CD8-positive, alpha-beta memory T cell (primary cell): ENCODE measurements at places on chromosomes 16 and 17. TPM values are rescaled to one million over a fixed set of nuclear protein-coding genes. Genes with fewer than 3 reads are reported as not detected.

DNA sequence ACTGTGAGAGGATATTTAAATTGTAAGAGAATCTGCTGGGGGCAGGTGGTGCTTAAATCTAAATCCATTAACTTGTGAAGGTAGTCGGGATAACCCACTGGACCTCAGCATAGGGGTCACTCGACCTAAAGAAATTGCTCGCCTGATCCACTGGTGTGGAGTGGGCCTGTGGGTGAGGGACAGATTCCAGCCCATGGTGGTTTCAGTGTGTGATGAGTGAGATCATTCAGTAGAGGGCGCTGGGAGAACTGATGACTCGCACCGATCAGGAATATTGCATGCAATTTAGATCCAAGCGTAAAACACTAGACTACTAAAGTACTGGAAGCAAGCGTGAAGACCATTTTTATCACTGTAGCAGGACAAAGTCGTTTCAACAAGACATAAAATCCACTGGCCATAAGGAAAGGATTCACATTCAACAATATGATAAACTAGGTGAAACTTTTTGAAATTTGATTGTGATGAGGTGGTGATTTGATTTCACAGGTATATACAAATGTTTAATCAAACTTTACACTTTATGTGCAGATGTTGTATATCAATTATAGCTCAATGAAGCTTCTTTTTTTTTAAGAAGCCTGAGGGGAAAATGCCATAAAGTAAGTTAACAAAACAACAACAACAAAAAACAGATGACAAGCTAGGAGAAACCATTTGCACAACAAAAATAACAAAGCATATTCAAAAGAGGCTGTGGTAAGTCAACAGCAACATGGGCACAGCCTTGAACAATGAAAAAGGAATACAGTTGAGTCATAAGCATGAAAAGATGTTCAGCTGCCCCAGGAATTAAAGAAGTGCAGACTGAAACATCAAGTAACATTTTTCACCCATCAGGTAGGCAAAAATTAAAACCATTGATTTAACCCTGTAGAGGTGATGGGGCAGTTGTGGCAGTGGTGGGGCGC is 7.5 kb upstream of the TMEM170A start:
- peak; percentile 15 for DNase-seq
- H3K27ac ChIP-seq = no peak overlapping the region
- H3K36me3 ChIP-seq = no peaks in the 10 kb centered on the region
- H3K4me1 ChIP-seq = no peaks in the 10 kb centered on the region
- H3K4me3 ChIP-seq = no peak overlapping the region

DNA sequence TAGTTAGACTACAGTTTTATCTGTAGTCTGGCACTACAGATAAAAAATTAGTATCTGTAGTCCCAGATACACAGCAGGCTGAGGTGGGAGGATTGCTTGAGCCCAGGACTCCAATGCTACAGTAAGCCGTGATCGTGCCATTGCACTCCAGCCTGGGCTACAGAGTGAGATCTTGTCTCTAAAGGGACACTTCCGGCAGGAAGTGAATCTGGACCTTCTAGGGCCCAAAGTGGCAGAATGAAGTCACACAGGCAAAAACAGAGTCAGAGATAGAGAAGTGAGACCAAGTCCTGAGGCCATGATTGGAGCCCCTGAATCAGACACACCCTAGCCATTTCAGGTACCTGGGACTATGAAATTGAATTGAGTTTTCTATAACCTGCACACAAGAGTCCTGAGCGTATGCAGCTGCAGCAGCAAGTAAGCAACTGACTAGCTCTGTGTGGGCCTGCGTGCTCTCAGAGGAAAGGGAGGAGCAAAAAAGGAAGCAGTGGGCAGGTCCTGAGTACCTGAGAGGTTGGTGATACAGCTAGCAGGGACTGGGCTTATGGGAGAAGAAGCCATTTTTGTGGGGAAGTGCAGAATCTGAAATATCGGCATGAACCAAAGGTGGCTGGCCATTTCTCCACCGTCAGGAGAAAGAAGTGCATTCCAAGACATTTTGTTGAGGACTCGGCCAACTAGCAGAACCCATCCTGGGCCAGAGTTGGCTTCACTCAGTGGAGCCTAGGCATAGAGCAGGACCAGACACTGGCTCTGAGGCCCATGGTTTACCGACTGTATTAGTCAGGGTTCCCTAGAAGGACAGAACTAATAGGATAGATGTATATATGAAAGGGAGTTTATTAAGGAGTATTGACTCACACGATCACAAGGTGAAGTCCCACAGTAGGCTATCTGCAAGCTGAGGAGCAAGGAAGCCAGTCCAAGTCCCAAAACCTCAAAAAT is 27.2 kb upstream of the BRD7 start:
- no peaks in the 10 kb centered on the region for H3K27me3 ChIP-seq
- H3K36me3 ChIP-seq = no peaks in the 10 kb centered on the region
- peaks cover 14% of the 10 kb centered on the region for H3K4me1 ChIP-seq
- peak; percentile 10 for DNase-seq
- H3K4me3 ChIP-seq = no peak overlapping the region

DNA sequence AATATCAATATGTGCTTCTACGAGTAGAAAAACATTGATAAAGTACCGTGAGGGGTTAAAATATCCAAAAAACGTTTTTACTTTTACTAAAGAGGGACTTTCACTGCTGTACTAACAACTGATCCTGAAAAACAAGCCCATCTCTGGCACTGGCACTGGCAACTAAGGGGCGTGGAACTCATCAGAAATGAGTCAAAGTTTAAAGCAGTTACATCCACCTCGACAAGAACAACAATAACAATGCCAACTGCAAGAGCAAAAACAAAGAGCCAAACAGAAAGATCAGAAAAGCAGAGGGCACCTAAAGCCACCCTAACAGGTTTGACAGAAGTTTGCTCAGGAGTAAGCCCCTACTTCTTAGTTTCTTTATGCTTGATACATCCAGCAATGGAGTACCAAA is 13.1 kb downstream of the MBTPS1 start:
- peaks cover 9% of the 10 kb centered on the region for H3K4me1 ChIP-seq
- no peak overlapping the region for H3K4me3 ChIP-seq
- H3K27me3 ChIP-seq = no peaks in the 10 kb centered on the region
- no peak overlapping the region for H3K27ac ChIP-seq
- DNase-seq = no peak
- peaks cover 6% of the 10 kb centered on the region for H3K36me3 ChIP-seq

The EPX gene
- total RNA-seq = not detected

GRCh38 chr17:75681289-75681688 is 14.2 kb downstream of the SAP30BP start:
- H3K4me1 ChIP-seq = peaks cover 15% of the 10 kb centered on the region
- peaks cover 28% of the 10 kb centered on the region for H3K36me3 ChIP-seq
